ENCODE measurements at places on chromosomes 13 and 19. TPM values are rescaled to one million over a fixed set of nuclear protein-coding genes. Genes with fewer than 3 reads are reported as not detected.

Gene PGLYRP2
- total RNA-seq, result 0.49 TPM

Gene CRX
- not detected for total RNA-seq

Gene PLIN5
- total RNA-seq, result 1.8 TPM

Gene PPP1R13L
- 1.6 TPM for total RNA-seq

Gene CFAP97D2
- not detected for total RNA-seq

Gene PSG5
- total RNA-seq, result not detected

Gene MAP4K1
- not detected for total RNA-seq

Gene ZNF701
- total RNA-seq, result 7.7 TPM

Gene EDDM13
- not detected for total RNA-seq

Data from HepG2 (cell line).